Stimulated activated CD4-positive, alpha-beta T cell treated with anti-CD3 and anti-CD28 coated beads, Interleukin-1b, Interleukin-23, amount 100 ng/mL, for 1 hour (primary cell): ENCODE measurements at places on chromosomes 7 and 10.

DNA sequence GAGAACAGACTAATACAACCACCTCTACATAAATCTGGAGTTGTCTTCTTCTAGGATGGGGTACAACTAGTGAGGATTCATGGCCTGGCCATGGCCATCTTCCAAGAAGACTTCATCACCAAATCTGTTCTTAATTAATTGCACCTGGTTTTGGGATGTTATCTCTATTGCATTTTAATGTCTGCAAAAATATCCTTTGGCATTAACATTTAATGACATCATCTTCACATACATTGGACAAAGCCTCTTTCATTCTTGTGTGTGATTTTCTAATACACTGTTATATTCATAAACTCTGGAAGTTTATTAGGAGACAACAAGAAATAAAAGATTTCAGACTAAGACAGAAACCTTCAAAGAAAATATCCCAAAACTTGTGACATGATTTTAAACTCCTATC, 124.2 kb upstream of the ABCB5 start:
- no peak for DNase-seq

- no peak for DNase-seq
Observed at GRCh38 chr7:80879849-80880248, 39.0 kb downstream of the SEMA3C start.

- DNase-seq, result no peak
Observed at GRCh38 chr10:69333205-69333604, 54.9 kb downstream of the HK1 start.

- no peak for DNase-seq
Observed at GRCh38 chr10:133440633-133441285, 13.0 kb upstream of the SCART1 start.

DNA sequence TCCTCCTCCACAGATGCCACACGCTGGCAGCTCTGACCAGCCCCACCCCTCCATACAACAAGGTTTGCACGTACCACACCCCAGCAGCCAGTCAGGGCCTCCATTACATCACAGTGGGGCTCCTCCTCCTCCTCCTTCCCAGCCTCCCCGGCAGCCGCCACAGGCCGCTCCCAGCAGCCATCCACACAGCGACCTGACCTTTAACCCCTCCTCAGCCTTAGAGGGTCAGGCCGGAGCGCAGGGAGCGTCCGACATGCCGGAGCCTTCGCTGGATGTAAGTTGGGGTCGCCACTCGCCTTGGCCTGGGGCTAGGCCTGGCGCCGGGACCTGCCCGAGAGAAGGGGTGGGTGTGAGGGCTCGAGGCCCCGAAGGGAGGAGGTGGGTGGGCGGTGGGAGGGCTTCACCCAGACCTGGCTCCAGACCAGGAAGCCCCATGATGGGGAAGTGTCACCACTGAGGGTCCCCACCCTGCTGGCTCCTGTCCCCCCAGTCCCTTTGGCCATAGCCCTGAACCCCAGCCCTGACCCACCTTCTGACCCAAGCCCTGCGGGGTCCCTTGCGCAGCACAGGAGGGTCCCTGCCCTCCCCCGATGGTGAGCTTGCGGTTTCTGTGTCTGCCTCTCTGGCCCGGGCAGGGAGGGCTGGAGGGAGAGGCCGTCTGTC, 36.2 kb upstream of the PPIF start:
- no peak for DNase-seq
